Astrocyte (in vitro differentiated cells and primary cell): ENCODE measurements at places on chromosomes 3 and 15.

DNA sequence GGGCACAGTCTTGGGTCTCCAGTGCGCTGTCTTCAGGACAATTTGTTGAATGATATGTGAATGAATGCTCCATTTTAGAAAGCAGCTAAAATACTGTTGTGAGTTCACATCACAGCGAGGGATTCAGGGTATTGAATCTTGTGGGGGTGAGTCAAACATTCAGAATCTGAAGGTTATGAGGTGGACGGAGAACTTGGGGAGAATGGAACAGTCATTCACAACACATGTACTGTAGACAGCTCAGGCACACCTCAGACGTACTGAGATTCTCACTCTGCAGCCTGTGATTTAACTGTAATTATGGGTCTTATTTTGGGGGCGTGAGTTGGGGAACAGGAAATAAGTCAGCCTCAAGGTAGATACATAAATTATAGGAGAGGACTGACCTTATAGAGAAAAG lies 13.9 kb downstream of the CRYBG3 start:
- peak; percentile 75 for DNase-seq

DNA sequence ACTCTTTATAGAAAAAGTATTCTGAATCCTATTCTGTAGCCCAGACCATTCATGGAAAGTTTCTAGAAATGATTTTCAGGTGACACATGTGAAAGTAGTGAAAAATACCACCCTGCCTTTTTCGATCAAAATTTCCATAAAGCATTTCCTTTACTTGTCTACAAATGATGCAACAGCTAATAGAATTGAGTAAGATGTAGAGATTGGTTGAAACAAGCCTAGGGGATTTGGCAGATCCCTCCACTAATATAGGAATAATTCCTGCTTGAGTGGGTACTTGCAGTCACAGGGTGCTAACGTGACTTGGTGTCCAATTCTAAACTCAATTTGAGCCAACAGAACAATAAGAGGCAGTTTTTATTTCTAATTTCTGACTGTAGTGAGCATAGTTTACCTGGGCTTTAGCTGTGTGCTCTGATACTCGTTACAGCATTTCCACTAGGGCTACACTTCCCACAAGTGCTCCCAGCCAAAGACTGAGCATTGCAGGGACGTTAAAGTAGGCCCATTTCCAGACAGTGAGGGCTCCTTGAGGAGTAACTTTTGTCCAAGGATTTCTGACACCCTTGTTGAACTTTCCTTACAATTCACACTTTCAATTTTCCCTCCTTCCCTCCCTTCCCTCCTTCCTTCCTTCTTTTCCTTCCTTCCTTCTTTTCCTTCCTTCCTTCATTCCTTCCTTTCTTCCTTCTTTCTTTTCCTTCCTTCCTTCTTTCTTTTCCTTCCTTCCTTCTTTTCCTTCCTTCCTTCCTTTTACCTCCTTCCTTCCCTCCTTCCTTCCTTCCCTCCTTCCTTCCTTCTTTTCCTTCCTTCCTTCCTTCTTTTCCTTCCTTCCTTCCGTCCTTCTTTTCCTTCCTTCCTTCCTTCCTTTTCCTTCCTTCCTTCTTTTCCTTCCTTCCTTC lies 53.9 kb upstream of the TP63 start:
- no peak for DNase-seq

GRCh38 chr3:31064021-31064420 lies 169.6 kb upstream of the GADL1 start:
- DNase-seq, result peak; percentile 77

GRCh38 chr15:34243226-34243625 lies 18.4 kb downstream of the EMC4 start:
- peak; percentile 26 for DNase-seq

DNA sequence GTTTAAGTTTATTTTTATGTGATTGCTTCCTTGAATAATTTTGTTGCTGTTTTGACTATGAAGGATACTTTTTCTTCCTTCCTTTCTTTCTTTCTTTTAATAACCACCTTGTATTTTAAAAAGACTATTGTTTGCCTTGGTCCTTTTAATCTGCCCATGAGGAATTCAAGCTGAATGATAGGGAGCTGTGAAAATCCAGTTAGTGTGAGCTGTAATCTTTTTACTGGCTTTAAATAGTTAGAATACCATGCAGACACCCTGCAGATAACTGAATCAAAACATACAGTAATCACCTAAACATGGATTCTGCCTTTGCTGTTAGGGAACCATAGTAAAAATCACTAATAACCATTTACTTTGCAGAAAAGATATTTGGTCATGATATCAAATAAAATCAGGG lies 110.7 kb downstream of the RSRC1 start:
- DNase-seq, result no peak

DNA sequence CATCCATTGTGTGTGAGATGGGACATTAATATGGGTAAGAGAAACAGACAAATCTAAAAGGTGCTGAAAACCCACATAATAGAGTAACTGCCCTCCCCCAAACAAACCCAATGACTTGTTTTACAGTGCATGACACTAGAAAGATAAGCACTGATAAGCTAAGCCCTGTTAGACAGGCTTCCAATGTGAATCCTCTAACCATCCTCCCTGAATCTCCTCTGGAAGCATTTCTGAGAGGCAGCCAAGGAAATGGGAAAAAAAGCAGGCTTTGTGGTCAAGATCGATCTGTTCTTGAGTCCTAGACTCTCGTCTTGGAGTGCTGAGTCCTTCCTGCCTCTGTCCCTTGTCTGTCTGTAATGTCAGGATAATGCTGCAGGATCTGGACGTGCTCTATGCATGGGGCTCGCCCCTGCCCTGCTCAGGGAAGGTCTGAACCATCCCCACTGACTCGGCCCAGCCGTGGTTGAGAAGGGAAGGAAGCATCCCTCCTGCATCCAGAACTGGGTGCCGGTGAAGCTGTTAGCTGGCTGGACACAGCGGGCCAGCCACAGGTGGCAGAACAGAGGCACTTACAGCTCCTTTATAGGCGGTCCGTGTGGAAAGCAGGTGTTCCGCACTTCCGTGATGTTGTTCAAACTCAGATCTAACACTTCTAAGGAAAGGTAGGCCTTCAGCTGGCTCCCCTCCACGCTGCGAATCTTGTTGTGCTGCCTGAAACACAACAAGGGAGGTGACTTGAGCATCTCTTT lies 84.1 kb downstream of the LRIG1 start:
- DNase-seq, result peak; percentile 74

- no peak for DNase-seq
Measured at GRCh38 chr3:140487566-140487965, 190.3 kb upstream of the TRIM42 start.

- DNase-seq, result no peak
Measured at GRCh38 chr3:59920822-59921221, 871.0 kb upstream of the CFAP20DC start.

- peak; percentile 47 for DNase-seq
Measured at GRCh38 chr15:80891006-80891405, 98.6 kb downstream of the MESD start.
